Activated naive CD4-positive, alpha-beta T cell treated with anti-CD3 and anti-CD28 coated beads, Interleukin-2, amount 10 ng/mL, durations not matched to agents 7 days and 5 days (primary cell): ENCODE measurements at places on chromosomes 6 and 20.

DNA sequence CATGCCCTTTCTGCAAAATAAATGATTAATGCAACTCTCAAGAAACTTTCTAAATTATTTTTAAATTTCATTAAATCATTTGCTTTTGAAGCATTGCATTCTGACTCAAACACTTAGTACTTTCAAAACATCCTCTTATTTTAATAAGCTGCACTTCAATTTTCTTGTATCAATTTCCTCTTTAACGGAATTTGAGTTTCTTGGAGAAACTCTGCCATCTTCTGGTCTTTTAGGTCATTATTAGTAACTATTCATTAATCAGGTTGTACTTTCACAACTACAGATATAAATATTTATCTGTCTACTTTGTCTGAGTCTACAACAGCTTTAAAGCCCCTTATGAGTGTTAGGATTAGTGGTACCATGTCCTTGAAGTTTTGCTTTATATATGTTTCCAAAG lies 30.2 kb downstream of the TMX4 start:
- DNase-seq: no peak
- H3K27me3 ChIP-seq: no peaks in the 10 kb centered on the region
- no peak overlapping the region for H3K4me3 ChIP-seq
- H3K36me3 ChIP-seq: peaks cover 21% of the 10 kb centered on the region
- H3K27ac ChIP-seq: no peak overlapping the region

GRCh38 chr6:144119376-144119775 lies 24.0 kb upstream of the SF3B5 start:
- no peak overlapping the region for H3K27ac ChIP-seq
- no peaks in the 10 kb centered on the region for H3K36me3 ChIP-seq
- H3K27me3 ChIP-seq: peaks cover 14% of the 10 kb centered on the region
- no peak for DNase-seq
- no peak overlapping the region for H3K4me3 ChIP-seq
- H3K4me1 ChIP-seq: no peaks in the 10 kb centered on the region

- peaks cover 14% of the 10 kb centered on the region for H3K4me1 ChIP-seq
- no peak overlapping the region for H3K4me3 ChIP-seq
- peak; percentile 72 for DNase-seq
- H3K27ac ChIP-seq: peak overlapping the region; percentile 80
- H3K27me3 ChIP-seq: peaks cover 10% of the 10 kb centered on the region
Observed at GRCh38 chr20:56893226-56893917, 264.3 kb downstream of the TFAP2C start.

GRCh38 chr6:19369785-19370184 lies 467.4 kb upstream of the ID4 start:
- no peaks in the 10 kb centered on the region for H3K36me3 ChIP-seq
- no peak overlapping the region for H3K27ac ChIP-seq
- no peak overlapping the region for H3K4me3 ChIP-seq
- DNase-seq: no peak

DNA sequence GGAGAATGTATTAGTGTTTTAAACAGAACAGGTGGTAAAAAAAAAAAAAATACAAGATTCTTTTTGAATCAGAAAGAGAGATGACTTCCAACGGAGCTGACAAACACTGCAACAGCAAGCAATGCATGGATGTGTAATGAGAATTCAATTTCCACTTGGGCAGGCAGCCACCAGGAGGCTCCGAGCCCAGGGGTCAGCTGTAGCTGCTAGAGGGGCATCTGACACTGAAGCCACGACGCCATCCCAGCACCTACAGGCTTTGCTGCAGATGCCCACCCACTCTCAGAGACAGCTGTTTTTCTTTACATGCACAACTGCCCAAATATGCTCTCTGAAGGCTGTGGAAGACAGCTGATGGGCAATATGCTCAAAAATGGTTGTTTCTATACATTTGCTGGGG lies 75.4 kb downstream of the ELOVL5 start:
- no peak overlapping the region for H3K27ac ChIP-seq
- H3K36me3 ChIP-seq: peaks cover 64% of the 10 kb centered on the region
- no peak for DNase-seq
- H3K4me1 ChIP-seq: no peaks in the 10 kb centered on the region
- H3K27me3 ChIP-seq: no peaks in the 10 kb centered on the region

DNA sequence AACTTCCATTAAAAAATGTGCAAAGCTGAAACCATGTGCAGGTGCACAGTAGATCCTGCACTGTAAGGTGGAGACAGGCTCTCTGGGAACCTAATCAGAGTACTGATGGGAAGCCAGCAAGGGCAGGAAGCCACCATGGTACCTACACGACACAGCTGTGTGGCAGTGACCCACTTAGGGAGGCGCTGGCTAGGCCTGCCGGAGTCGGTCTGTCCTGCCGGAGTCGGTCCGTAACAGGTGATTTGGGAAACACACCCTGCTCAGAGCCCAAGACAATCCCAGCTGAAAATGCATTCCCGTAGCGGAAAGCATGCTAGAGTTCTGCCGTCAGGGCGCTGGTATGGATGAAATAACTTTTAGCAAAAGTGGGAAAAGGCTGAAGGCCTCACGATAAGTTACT lies 17.2 kb downstream of the TXNDC5 start:
- no peaks in the 10 kb centered on the region for H3K27me3 ChIP-seq
- peaks cover 38% of the 10 kb centered on the region for H3K36me3 ChIP-seq
- no peak overlapping the region for H3K4me3 ChIP-seq
- H3K27ac ChIP-seq: no peak overlapping the region
- DNase-seq: no peak

DNA sequence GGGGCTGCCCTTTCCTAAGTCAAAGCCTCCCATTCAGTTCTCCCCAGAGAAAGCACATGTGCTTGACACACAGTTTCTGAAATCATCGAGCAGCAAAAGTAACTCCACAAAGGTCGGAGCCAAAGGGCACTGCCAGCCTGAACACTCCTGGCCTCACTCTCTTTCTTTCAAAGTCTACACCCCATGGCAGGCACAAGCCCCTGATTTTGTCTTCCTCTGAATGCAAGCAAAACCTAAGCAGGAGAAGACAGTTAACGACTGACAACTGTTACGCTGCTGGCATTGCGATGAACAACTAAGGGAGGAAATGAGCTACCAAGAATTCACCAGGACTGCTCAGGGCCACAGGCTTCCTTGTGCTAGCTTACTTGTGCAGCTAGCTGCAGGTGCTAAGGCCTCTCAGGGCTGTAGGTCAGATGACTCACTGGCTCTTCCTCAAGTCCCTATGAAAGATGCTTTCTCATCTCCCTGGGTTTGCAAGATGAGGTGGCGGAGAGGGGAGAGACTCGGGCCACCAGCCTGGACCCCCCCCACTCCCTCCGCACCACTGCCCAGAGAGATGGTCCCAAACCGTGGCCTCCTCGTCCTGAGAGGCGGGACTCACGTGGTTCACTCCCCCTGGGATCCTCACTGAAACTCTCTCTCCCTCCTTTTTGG lies 208.2 kb downstream of the DLL1 start:
- H3K27me3 ChIP-seq: peaks cover 32% of the 10 kb centered on the region
- no peak for DNase-seq
- no peak overlapping the region for H3K27ac ChIP-seq
- H3K4me1 ChIP-seq: peaks cover 13% of the 10 kb centered on the region

- no peaks in the 10 kb centered on the region for H3K36me3 ChIP-seq
- H3K4me3 ChIP-seq: no peak overlapping the region
- no peak for DNase-seq
Observed at GRCh38 chr20:47982574-47983360, 197.5 kb upstream of the SULF2 start.

DNA sequence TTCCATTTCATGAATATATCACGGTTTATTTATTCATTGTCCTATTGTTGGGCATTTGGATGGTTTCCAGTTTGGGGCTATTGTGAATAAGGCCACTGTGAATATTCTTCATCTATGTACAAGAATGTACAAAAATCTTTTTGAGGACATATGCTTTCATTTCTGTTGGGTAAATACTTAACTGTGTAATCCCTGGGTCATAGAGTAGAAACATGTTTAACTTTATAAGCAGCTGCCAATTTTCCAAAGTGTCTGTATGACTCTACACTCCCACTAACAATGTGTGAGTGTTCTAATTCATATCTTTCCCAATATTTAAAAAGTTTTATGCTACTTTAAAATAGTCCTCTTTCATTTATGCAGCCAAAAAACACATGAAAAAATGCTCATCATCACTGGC lies 98.6 kb downstream of the UST start:
- no peaks in the 10 kb centered on the region for H3K4me1 ChIP-seq
- DNase-seq: no peak
- H3K4me3 ChIP-seq: no peak overlapping the region
- no peaks in the 10 kb centered on the region for H3K36me3 ChIP-seq
- H3K27me3 ChIP-seq: peaks cover 3% of the 10 kb centered on the region

DNA sequence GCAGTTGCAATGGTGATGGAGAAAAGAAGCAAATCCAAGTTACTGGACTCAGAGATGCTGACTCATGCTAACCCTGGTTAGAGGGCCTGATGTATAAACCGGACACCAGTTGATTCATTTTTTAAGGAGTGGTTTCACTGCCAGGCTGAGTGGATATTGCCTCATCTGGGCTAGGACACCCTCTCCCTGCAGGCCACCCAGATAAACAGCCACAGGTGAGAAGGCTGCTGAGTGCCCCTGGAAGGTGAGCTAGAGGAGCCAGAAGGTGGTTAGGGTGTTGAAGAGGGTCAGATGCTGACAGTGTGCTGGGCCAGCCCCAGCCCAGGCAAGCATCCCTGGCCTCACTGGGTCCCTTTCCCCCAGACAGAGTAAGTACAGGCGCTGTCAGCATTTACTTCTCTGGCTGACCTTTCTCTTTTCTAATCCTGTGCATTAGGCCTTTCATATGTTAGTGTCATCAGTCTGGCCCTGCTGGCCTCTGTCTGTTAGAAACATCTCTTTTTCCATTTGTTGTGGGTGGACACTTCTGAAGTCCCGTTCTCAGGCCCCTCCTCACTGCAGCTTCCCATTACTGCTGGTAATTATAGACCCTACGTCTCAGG lies 13.5 kb downstream of the EPB41L1 start:
- DNase-seq: no peak
- H3K27ac ChIP-seq: no peak overlapping the region
- H3K36me3 ChIP-seq: no peaks in the 10 kb centered on the region
- peaks cover 1% of the 10 kb centered on the region for H3K4me1 ChIP-seq
- peaks cover 40% of the 10 kb centered on the region for H3K27me3 ChIP-seq
- no peak overlapping the region for H3K4me3 ChIP-seq

GRCh38 chr6:43376551-43376981 lies 7.1 kb upstream of the ZNF318 start:
- H3K4me1 ChIP-seq: peaks cover 17% of the 10 kb centered on the region
- no peak for DNase-seq
- no peak overlapping the region for H3K4me3 ChIP-seq
- H3K36me3 ChIP-seq: peaks cover 9% of the 10 kb centered on the region

GRCh38 chr6:31836047-31836473 lies 8.5 kb downstream of the HSPA1B start:
- peaks cover 50% of the 10 kb centered on the region for H3K36me3 ChIP-seq
- peaks cover 62% of the 10 kb centered on the region for H3K4me1 ChIP-seq
- peak overlapping the region; percentile 94 for H3K27ac ChIP-seq
- no peak for DNase-seq
- H3K4me3 ChIP-seq: peak overlapping the region; percentile 98

DNA sequence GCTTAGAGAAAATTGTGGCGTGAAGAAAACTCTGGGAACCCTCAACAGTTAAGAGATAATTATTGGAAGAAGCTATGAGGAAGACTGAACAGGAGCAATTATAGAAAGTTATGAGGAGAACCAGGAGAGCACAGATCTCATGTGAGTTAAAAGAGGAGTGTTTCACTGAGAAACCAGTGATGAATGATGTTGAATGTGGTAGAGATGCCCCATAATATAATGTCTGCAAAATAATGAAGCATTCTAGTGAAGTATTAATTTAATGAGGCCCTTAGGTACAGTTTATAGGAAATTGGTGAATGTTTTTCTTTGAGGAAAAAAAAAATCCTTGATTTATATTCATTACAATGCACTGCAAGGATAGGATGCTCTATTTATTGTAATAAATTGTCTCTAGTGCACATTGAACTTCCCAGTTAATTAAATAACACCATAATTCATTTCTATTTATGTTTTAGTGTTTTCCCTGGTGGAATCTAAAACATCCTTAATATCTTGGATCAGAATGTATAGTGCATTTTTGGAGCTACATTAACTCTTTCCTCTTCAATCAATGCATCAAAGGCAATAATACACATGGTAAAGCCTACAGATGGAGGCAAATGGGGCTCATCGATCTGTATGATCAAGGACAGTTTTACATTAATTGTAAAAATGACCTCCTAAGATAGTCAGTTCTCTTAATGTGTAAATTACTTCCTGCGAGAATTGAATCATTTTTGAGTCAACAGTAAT lies 91.4 kb upstream of the EYS start:
- H3K36me3 ChIP-seq: no peaks in the 10 kb centered on the region
- no peak for DNase-seq
- H3K4me3 ChIP-seq: no peak overlapping the region
- H3K4me1 ChIP-seq: no peaks in the 10 kb centered on the region
- H3K27ac ChIP-seq: no peak overlapping the region

- no peak for DNase-seq
- H3K36me3 ChIP-seq: peaks cover 3% of the 10 kb centered on the region
- H3K4me3 ChIP-seq: no peak overlapping the region
- no peaks in the 10 kb centered on the region for H3K4me1 ChIP-seq
- no peak overlapping the region for H3K27ac ChIP-seq
- no peaks in the 10 kb centered on the region for H3K27me3 ChIP-seq
Observed at GRCh38 chr6:73151732-73152131, 73.6 kb downstream of the KHDC1L start.

DNA sequence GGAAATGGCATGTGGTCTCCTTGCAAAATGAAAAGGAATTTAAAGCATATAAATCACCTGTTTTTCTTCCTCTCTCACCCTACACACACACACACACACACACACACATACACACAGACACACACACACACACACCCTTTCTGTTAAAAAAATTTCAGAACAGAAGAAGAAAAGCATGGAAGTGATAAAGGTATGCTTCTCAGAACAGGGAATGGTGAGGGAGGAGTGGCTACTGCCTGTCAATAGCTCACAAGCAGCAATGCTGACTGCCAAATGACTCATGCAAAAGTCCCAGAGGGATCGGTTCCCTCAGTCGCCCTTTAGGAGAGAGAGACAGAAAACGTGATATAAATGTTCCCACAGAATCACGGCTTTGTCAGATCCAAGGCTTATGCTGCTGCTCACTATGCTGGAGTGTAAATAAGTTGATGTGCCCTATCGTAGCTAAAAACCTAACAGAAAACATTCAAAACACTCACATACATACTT lies 102.6 kb downstream of the IBTK start:
- H3K27me3 ChIP-seq: no peaks in the 10 kb centered on the region
- H3K27ac ChIP-seq: no peak overlapping the region
- no peaks in the 10 kb centered on the region for H3K36me3 ChIP-seq
- DNase-seq: no peak
- no peaks in the 10 kb centered on the region for H3K4me1 ChIP-seq
- no peak overlapping the region for H3K4me3 ChIP-seq

- DNase-seq: no peak
- no peak overlapping the region for H3K4me3 ChIP-seq
- H3K27ac ChIP-seq: no peak overlapping the region
- H3K36me3 ChIP-seq: peaks cover 14% of the 10 kb centered on the region
- no peaks in the 10 kb centered on the region for H3K4me1 ChIP-seq
Observed at GRCh38 chr6:21003780-21004541, 469.7 kb downstream of the CDKAL1 start.
